ENCODE measurements at places on chromosomes 6 and 20. TPM values are rescaled to one million over a fixed set of nuclear protein-coding genes. Genes with fewer than 3 reads are reported as not detected.

GRCh38 chr20:23937303-23938117, 51.1 kb downstream of the GGTLC1 start:
- DNase-seq, result peak; percentile 16

DNA sequence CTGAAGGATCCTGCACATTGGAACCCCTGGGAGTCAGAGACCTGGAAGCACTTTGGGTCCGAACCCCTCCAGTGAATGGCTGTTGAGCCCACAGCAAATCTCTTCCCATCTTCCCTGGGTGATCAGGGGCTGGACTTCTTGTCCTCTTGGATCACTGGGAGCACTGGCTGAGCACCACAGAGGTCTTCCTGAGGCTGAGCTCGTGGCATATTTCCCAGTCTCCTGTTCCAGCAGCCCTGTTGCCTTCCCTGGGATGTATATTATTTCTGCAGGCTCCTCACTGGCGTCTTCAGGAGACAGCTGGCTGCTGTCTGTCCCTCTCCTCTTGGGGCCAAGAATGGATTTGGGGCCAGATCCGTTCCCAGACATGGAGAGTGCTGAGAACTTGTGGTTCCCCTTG, 43.4 kb downstream of the PTK7 start:
- no peak for DNase-seq

DNA sequence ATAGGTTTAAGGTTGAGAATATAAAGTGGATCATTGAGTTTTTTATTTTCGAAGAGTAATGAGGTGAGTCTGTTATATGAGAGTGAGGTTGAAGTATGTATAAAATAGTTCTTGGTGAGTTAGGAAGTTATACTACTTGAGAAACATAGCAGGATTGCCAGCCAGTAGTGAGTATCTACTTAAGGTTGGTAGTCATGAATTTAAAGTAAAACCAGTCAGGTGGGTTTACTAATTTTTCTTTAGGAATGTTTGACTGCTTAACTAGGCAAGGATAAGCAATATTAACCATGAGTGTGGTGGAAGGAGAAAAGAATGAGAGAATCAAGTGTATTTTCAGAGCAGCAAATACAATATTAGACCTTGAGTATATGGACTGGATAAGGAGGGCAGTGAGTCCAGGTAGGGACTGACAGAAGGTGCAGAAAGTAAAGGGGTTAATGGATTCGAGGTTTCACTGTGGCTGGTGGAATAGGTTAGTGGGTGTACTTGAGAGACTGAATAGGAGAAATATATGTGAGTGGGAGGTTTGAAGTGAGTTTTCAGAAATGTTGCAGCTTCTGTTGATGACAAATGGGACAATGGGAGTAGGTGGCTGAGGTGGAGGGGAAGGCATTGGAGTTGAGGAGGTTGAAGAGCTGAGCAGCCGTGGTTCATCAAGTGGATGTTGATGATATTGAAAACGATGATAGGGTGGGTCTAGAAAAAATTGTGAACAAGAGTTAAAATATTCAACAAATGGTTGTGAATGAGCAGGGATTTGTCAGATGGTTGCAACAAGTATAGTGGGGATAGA, 232.5 kb upstream of the ASCC3 start:
- DNase-seq, result no peak

Gene WFDC8
- total RNA-seq, result not detected

Gene RAD21L1
- 0.17 TPM for total RNA-seq

Gene TGM6
- not detected for total RNA-seq

Gene SPATS1
- total RNA-seq, result not detected

Gene LY6G5B
- 15.4 TPM for total RNA-seq
